Epithelial cell of esophagus (primary cell): ENCODE measurements at places on chromosomes 4 and X.

- DNase-seq = no peak
These were observed 29.6 kb downstream of the DOCK11 start for GRCh38 chrX:118525174-118525730.

DNA sequence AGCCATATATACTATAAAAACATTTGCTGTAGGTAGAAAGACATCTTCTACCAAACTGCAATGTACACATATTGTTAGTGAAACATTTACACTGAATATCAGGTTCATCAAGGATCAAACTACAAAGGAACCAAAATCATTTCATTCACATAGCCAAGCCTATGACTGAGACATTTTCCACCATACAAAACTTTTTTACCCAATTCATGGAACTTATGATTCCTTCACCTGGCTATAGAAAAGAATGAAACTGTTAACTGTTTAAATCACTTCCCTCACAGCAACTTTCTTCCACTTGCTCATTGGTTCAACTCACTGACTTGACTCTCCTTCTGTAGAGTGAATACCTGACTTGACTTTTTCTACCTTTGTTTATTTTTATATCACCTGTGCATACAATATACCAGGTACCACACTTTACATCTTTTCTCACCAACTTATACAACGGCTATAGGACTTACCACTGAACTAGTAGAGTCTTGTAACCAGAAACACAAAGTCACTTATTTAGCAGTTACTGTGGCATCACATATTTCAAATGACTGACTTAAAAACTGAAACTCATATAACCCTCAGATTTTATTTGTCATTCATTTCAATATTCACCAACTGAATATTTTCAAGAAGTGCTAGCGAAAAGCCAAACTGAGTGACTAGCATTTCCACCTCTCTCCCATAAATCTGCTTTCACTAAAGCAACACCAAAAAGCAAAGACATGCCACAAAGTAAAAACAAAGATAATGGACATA is 30.9 kb downstream of the CAMK2D start:
- DNase-seq = no peak

DNA sequence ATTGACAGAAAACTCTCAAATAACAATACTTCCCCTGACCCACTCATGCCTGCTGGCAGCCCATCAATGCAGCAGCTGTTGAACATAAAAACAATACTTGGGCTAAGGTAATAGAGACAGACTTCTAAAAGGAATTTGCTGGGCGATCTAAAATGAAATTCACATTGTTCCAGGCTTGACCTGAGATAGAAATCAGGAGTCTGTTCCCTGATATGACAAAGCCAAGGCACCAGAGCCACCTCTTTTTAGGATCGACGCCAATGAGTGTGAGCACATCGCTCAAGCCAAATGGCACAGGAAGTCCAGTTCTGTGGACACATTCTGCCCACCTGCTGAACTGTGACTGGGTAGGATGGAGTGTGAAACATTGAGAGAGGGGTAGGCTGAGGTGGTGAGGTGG is 4.9 kb downstream of the SEPTIN11 start:
- DNase-seq = no peak

DNA sequence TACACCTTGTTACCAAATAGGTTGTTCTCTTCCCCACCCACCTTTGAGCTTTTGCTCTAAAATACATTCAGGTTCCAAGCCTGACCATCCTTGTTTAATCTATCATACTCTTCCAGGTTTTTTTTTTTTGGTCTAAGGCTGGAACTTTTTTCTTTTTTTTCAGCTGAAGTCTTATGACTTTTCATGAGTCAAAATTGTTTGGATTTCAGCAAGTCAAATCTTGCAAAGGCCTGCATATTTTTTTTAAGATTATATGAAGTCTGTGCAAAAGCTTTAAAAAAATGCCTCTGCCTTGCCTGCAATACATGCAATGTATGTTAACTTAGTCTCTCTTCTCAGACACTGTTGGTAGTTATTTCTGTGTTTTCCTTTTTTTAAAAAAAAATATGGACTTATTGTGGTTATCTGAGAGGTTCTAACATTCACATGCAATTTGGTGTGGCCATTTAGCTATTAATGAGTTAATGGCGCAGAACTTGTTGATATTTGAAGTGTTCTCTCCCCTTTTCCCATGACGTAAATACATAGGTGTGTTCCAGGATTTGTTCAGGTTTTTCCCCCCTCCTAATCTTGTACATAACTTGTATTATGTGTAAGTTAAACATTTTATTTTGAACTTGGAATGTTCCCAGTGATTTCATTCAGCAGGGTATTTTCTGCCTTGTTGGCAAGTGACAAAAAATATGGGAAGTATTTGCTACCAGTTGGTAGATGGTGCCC is 58.7 kb downstream of the CCKAR start:
- peak; percentile 69 for DNase-seq

- peak; percentile 38 for DNase-seq
These were observed 62.0 kb downstream of the MBNL3 start for GRCh38 chrX:132426695-132427281.

DNA sequence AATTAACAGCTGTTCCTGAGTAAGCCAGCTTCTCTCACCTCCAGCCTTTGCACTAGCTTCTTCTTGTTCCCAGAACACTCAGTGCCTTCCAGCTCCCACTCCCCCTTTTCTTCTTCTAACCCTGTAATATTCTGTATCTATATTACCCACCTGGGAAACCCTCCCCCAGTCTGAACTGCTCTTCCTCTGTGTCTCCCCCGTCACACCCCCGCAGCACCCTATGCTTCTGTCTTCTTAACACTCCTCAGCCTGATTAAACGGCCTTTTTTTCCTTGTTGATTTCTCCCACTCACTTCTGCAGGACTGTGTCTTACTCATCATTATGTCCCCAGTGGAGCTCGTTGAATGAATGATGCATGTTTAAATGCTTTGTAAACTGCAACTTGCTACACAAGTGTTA is 9.0 kb upstream of the LONRF3 start:
- DNase-seq = peak; percentile 27

DNA sequence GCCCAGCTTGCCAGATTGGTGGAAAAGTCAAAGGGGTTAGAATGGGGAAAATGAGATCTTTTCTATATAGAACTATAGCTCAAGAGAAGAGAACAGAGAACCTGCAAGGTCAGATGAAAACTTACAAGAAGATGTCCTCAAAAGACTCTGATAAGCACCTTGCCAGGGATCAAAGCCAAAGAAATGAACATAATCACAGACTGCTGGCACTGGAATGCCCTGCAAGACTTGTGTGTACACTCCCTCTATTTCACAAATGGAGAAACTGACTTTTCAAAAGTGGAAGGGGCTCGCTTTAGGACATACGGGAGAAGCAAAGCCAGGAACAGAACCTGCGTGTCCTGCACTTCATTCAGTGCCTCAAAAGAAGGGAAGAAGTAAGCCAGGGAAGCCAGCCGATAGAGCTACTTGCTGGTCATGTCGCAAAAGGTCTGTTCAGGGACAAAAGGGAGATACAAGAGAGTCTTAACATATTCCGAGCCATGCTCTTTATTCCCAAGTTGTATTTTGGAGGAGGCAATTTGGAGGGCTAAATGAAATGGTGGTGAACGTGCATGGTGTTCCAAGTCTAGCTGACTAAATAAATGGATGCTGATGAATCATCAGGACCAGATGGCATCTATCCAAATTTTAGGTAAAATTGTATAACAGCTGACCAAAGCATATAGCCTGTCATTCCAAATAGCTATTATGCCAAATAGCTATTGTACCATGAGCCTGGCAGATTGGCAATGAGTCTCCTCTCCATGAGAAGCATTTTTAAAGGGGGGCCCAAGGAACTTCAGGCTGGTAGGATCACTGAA is 175.6 kb upstream of the GPC4 start:
- peak; percentile 46 for DNase-seq

GRCh38 chr4:140297221-140297570 is 76.2 kb upstream of the SCOC start:
- peak; percentile 74 for DNase-seq

- peak; percentile 31 for DNase-seq
These were observed 98.2 kb upstream of the PRKX start for GRCh38 chrX:3811331-3812311.

- no peak for DNase-seq
These were observed 349.8 kb downstream of the UNC5C start for GRCh38 chr4:95198961-95199360.
